ENCODE measurements at places on chromosomes 5 and 9.
A peak's percentile ranks its signal among the peaks of the same experiment; 100 is the strongest.

DNA sequence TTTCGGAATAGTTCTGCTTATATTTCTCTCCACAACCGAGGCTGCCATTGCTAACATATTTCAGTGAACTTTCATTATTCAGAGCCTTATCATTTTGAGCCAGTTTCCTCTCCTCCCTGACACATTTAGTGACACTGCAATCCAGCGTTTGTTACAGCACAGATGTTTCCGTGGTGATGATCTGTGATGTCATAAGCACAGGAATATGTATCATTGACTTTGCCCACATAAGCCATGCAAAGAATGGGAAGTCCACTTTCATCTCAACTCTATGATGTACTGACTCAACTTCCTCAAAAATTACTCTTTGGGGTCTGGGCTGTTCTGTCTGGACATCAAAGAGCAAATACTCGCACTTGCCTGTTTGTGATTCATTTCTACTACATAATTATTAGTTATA, 291.8 kb downstream of the EBF1 start:
- DNase-seq, result no peak

DNA sequence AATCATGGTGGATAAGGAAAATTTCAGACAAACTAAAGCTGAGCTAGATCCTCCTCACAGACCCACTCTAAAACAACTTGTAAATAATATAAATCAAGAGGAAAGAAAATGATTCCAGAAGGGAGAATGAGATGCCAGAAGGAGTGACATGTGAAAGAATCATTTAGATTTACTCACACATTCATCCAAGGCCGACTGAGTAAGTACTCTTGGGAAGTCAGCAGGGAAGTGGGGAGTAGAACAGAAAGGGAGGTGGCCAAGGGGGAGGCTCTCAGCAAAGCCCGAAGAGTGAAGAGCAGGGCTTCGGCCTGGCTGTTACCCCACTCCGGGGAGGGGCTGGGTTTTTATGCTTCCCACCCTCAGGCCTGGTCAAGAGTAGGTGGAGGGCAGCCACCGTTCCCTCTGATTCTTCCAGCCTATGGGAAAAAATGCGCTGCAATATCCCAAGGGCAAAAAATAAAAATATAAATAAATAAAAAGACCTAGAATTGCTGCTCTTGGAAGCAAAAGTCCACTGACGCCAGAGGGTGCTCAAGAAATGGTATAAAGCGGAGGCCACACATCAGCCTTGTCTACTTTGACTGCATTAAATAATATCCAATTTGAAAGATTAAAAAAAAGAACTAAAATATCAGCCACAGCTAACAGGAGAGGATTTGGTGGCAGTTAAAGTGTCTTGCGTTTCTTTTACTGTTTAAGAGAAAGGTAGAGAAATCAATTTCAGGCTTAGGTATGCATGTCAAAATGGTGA, 110.2 kb upstream of the COL5A1 start:
- DNase-seq, result no peak

GRCh38 chr9:128214571-128215490, 11.7 kb downstream of the DNM1 start:
- no peak for DNase-seq

- DNase-seq, result peak; percentile 85
Measured at GRCh38 chr5:132495667-132496190, 5.2 kb upstream of the IRF1 start.

GRCh38 chr9:104068546-104068945, 25.6 kb upstream of the SMC2 start:
- DNase-seq, result no peak

- peak; percentile 29 for DNase-seq
Measured at GRCh38 chr5:156835905-156836304, 14.2 kb upstream of the PPP1R2B start.
